Activated gamma-delta T cell treated with Interleukin-2 at 50 U/mL for 16 hours (primary cell): ENCODE measurements at places on chromosomes 7 and 10.

DNA sequence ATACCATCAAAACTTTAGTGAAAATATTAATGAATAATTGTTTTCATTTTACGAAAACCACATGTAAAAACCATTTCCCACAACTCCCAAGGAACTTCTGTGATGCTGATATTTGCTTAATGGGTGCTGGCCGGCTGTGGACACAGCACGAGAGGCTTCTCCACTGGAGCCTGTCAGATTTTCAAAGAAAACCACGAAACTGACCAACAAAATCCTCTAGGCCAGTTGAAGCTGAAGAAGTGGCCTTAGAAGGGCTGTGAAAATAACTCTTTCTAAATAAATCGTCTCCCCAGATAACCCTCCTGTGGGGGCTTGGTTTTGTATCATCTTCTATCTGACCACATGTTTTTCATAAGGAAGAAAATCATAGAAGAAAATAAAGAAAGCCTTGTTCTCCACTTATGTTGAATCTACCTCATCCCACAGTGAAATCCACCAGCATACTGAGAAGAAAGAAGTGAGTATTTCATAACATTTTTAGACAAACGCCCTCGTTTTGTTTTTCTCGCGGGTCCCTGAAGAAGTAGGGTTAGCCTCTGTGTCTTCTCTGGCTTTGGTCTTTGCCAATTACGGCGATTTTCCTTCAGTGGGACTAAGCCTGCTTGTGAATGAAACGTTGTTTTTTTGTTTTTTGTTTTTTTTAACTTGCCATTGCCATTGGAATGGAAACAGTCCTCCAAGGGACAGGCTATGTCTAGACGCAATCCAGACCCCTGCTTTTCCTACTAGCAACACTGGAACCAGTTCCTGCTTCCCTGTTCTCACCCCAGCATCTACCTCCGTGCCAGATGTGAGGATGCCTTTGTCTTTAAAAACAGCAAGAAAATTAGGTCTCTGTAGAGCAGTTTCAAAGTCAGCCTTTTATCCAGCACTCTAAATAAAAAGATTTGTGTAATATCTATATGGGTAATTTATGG lies 123.9 kb downstream of the ADAM12 start:
- no peak for DNase-seq

DNA sequence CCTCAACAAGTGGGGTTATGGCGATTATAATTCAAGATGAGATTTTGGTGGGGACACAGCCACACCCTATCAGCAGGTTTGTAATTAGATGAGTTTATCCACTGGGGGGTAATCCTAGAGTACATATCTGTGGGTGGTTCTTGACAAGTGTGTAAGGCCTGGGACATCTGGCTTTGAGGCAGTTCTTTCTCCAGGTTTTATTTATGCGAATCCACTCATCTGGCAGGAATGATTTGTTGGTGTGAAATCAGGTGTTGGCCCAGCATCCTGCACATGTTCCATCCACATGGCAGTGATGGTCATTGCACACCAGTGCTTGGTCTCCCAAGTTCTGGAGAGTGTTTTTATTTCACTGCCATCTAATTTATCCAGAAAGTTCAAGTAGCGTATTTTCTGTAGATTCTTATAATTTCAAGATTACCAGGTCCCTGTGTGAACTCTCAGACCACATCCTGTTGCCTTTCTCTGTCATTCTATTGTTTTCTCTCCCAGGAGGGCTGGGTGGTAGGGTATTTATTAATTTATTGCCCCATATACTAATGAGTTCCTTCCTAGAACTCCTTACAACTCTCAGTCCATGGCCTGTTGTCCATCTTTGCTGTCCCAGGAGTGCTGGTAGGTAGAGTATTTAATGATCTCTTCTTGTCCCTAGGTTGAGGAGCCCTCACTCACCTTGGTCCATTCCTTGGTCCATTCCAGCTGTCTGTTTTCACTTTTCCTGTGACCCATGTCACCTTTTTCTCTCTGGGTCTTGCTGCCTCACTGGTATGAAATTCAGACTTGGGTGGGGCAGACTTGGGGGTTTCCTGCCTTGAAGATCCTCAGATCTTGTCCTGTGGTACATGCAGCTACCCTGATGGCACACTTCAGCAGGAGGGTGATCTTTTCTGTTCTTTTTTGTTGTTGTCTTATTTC lies 10.4 kb downstream of the RALA start:
- peak; percentile 35 for DNase-seq

DNA sequence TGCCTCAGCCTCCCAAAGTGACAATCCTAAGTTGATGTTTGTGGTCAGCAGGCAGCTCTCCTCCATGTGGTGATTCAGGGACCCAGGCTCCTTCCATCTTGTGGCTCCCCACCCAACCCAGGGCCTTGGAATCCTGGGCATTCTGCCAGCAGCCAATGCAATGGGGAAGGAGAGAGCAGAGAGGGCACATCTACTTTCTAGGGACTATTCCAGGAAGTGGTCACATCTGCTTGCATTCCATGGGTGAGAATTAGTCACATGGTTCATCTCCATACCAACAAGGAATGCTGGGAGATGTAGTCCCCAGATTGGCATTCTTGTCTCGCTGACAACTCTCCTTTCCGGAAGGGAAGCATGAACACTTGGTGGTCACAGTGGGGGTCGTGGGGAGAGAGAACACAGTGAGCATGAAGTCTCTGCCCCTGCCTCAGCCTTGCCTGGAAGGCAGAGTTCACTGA lies 9.9 kb upstream of the SRRM3 start:
- DNase-seq = no peak

DNA sequence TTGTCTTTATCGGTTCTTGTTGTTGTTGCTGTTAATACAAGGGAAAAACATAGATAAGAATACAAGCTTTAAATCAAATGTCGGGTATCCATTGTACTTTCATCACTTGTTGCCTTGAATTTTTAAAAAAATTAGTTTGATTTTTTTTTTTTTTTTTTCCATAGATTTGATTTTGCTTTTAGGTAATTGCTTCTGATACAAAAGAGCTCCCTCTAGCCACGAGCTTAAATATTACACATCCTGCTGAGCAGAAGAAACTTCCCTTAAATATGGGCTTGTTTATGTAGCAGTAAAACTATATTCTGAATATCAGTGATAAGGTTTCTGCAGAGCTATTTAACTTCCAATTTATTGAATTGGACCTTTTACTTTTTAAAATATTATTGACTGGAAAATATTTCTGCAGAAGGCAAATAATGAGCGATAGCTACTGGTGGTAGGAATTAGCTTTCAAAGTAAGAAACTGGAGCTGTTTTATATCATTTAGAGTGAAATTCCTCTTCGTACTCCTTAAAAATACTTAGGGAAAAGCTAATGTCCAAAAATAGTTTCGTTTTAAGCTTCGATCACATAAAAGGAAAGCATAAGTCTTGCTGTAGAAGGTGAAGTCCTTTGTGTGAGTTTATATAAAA lies 216.9 kb downstream of the POLR1F start:
- no peak for DNase-seq

DNA sequence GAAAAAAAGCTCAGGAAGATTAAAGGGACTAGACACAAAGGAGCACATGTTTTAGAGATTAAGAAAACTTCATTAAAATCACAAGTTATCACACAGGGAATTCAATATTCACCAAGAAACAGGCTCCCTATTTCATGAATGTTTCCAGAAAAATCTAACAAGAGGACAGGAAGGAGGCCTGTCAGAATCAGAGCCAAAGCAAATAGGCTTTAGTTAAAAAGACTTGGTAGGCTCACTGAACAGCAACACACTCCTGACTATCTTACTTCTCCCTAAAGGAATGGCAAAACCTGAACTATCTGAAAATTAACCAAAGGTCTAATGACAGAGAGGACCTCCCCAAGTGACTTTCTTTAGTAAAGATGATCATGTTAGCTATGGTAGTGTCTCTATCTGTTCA lies 188.3 kb upstream of the MEOX2 start:
- no peak for DNase-seq

GRCh38 chr10:101920546-101920945 lies 76.9 kb upstream of the KCNIP2 start:
- no peak for DNase-seq

GRCh38 chr7:37430640-37431039 lies 18.0 kb downstream of the ELMO1 start:
- no peak for DNase-seq

GRCh38 chr7:106246902-106247711 lies 37.7 kb downstream of the NAMPT start:
- no peak for DNase-seq

- DNase-seq = no peak
Measured at GRCh38 chr7:15306296-15306695, 255.5 kb downstream of the AGMO start.

DNA sequence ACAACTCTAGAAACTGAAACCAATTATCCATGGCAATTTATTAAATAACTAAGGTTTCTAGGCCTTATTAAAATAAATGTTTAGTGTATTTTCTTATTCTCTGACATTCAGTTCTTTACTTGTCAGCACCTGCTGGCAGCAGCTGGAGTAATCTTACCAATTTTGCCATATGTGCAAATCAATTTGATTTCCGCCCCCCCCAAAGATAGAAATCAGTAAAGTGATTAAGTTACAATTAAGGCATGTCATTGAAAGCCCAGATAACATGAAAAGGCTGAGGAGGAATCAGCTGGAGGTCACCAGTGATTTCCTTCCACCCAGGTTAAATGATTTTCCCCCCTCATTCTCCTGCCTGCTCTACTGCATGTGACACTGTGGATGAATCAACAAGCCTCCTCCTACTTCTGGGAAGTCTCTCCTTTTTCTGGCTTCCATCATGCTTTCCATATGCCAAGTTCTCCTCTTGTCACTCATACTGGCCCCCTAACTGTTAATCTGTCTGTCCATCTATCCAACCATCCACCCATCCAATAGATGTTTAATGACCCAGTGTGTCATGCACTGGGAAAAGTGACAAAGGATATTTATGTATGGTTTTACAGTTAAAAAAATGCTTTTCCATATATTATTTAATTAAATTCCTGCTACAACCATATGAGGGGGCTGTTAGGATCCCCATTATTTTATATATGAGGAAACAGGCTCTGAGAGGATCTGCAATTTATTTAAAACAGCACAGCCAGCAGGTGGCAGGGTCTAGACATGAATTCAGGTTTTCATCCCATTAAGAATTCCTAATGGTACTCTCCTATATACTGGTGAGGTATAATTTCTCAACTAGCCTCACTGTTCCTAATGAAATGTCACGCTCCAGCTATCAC lies 116.5 kb downstream of the ATXN7L1 start:
- DNase-seq = no peak
